ENCODE measurements at places on chromosomes 5 and 9.

DNA sequence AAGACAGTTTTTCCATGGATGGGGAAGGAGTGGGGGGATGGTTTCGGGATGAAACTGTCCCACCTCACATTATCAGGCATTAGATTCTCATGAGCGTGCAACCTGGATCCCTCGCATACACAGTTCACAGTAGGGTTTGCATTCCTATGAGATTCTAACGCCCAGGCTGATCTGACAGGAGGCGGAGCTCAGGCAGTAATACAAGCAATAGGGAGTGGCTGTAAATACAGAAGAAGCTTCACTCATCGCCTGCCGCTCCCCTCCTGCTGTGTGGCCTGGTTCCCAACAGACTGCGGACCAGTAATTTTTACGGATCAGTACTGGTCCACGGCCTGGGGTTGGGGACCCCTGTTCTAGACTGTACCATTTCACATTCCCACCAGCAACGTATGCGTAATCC lies 68.3 kb upstream of the OTULINL start:
- DNase-seq = no peak

- DNase-seq = no peak
Observed at GRCh38 chr5:168939156-168939800, 360.1 kb upstream of the PANK3 start.

DNA sequence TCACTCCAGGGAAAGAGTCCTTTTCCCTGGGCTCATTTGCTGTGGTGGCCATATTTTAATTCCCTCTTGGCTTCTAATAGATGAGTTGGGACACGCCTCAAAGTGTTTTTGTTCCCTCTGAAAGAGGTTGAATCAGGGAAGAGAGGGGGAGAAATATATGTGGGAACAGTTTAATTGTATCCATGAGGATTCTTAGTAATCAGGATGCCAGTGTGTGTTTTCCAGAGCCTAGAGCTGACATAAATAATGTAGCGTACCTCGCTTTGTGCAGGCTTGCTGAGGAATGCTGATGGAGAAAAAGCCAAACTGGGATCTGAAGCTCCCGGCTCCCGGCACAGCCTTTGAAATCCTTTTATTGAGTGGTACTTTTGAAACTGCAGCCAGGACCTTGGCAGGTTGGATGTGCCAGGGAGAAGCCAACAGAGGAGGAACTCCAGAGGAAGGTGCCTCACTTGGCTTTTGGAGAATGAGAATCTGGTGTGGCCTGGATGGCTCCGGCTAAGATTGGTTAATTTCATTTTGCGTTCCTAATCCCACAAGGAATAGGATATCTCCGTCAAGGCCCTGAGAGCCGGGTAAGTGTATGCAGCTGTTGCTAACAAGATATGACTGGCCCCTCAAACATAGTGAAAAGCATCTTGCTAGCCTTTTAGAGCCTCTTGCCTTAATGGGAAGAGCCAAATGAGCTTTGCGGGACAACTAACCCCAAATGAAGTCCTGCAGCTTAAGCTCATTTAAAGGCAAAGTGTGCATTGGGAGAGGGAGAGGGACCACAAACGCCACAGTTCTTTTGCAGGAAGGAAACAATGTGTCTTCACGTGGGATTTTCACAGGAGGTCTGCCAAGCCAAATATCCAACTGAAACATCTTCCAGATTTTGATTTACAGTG lies 471.1 kb upstream of the WWC1 start:
- no peak for DNase-seq

DNA sequence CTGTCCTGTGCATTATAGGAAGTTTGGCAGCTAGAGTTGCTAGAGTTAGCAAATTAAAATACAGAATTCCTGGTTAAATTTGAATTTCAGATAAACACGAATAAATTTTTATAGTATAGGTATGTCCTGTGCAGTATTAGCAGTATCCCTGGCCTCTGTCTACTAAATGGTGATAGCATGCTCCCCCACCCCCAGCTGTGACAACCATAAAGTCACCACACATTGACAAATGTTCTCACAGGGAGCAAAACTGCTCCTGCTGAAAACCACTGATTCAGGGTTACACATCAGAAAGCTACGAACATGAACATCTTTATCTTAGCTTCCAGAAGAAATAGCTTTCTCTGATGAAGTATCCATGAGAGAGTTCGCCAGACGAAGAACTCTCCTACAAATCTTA lies 91.8 kb upstream of the CCDC112 start:
- DNase-seq = no peak

GRCh38 chr9:121686930-121687541 lies 35.6 kb downstream of the DAB2IP start:
- no peak for DNase-seq

Data from iPS DF 19.7 (cell line).